ENCODE measurements at places on chromosomes 5 and 9.

- DNase-seq, result no peak
Observed at GRCh38 chr9:27367921-27368315, 71.0 kb upstream of the EQTN start.

DNA sequence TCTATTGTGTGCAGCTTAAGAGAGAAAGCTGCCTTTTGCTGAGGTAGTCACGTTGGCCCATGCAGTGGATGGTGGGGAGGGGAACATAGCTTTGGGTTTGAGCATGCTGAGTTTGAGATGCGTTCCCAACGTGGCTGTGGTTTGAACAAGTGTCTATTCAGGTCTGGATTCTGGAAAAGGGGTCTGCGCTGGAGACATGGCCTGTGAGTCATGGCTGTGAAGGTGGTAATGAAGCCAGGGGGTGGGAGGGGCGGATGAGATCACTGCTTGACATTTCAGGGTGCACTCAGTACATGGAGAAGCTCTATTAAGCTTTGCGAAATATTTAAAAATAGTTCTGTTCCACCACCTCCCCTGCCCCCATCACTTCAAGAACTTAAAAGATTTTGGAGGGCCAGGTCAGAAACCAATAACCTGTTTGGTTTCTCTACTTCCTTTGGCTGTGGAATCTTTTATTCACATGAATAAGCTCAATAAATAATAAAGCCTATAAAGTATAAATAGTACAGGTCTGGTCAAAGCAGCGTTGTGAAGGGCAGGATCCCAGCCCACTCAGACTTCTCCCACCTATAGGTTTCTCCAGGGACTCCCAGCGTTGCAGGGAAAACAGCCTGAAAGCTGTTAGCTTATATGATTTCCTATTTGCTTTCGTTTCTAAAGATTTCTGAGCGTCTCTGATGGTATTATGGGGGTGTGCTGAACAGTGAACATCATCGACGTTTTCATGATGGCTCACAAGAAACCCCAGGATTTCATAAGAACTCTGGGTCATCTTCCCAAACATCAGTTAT lies 189.9 kb downstream of the NSG2 start:
- DNase-seq, result no peak

GRCh38 chr5:153459051-153459743 lies 31.3 kb upstream of the GRIA1 start:
- DNase-seq, result no peak

DNA sequence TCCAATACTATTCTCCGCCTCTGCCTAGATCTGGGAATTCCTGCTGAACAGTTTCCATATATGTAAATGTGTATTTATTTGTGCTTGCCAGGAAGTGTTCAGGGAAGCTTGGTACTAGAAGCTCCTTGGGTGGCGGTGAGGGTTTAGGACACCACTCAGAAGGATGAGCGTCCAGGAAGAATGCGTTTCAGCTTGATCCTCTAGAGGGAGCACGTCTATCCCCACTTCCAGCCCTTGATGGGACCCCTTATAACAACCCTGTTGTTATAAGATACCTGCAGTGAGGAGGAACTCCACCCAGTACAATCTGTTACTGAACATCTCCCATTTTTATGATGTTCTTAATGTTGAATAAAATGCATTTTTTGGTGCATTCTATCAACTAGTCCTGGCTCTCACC lies 88.9 kb downstream of the CYFIP2 start:
- DNase-seq, result no peak

- DNase-seq, result no peak
Observed at GRCh38 chr5:143008809-143009521, 238.8 kb downstream of the ARHGAP26 start.

- DNase-seq, result no peak
Observed at GRCh38 chr5:95861221-95861863, 38.8 kb upstream of the GLRX start.

- no peak for DNase-seq
Observed at GRCh38 chr5:73625944-73626811, at the start of gene ARHGEF28. ARHGEF28 (plus strand) TSS chr5:73626196; CDS start chr5:73684852, 58,656 bp downstream.

Data from NCI-H1436 treated with DMSO at 0.1 percent for 48 hours (cell line).